Activated CD4-positive, CD25-positive, alpha-beta regulatory T cell treated with anti-CD3 and anti-CD28 coated beads, Interleukin-2, amount 50 U/mL, for 24 hours (primary cell): ENCODE measurements at places on chromosomes 4 and X.

DNA sequence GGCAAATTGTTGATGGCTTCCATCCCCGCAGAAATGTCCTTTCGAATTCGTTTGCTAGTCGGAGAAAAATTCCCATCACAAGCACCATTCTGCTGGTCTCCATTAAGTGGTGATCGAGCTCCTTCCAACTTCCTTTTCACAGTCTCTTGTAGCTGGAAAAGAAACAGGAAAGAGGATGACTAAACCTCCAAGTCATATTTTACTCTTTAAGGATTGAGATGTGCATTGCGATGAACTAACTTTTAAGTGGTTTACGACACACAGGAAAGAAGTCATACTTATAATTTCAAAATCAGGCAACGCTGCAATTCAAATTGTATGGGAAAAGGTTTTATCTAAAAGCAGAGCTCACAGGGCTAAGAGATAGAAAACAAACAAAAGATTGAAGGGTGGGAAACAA, 225.2 kb downstream of the MGST2 start:
- ATAC-seq: no peak

DNA sequence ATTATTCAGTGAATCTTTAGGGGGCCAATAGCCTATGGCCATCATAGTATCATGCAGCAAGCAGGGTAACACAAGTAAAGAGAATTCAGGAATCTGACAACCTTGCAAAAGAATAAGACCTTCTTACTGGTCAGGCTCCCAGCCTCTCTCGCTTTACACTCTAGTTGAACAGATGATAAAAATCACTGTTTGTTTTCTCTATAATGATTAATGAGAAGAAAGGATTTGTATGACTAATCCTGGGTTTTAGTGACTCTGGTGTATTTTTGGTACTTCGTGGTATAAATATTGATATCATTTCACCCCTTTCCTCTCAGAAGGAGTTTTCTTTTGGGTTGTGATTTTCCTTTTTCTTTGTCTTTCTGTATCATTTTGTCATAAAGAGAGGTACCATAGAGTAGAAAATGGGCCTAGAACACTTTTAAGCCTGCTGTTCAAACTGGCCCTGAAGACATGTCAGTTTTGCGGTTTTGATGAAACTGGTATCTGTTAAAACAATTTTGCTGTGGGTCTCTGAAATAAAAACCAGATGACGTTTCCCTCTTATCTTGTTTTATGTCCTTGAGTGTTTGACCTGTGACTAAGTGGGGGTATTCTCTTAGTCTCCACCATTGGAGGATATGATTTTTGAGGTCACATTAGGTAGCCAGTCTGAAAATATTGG, 294.9 kb upstream of the TBX22 start:
- ATAC-seq: no peak

GRCh38 chr4:139825523-139826014, 159.9 kb downstream of the MGST2 start:
- no peak for ATAC-seq

- no peak for ATAC-seq
Observed at GRCh38 chr4:86280246-86280645, 79.6 kb downstream of the MAPK10 start.

DNA sequence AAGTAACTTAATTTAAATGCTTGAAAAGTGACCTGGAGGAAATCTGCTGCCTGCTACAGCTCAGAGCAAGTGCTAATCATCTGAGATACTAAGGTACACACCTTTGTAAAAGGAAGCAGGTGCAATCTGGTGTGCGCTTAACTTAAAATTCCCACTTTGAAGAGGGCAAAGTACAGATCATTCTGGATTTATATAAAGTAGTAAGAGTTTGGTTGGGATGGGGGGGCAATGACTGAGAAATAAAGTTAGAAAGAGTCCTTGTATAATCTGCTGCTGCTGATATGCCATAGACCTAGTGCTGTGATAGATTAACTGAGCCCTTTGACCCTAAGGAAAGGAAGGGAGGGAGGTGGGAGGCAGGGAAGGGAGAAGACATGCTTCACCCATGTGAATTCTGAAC, 141.0 kb downstream of the MTNR1A start:
- ATAC-seq: no peak

GRCh38 chr4:140720387-140721304, 35.5 kb downstream of the TBC1D9 start:
- ATAC-seq: no peak

GRCh38 chr4:186902361-186902760, 178.7 kb upstream of the FAT1 start:
- no peak for ATAC-seq

GRCh38 chr4:157961229-157961990, 211.4 kb downstream of the GASK1B start:
- ATAC-seq: no peak

DNA sequence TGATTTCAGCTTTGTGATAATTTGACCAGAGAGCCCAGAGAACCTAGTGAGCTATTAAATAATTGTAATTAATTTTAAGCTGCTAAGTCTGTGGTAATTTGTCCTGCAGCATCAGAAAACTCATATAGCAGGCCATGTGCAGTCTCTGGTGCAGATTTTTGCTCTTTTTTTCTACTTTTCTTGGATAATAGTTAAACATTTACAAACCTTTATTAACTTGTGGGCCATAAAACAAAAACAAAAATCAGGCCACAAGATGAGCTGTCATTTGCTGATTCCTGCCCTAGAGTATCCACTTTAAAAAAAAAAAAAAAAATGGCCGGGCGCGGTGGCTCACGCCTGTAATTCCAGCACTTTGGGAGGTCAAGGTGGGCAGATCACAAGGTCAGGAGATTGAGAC, 99.8 kb downstream of the CLDN22 start:
- ATAC-seq: no peak

GRCh38 chrX:12412561-12412960, 274.3 kb downstream of the FRMPD4 start:
- no peak for ATAC-seq

GRCh38 chr4:42732776-42733175, 75.9 kb upstream of the ATP8A1 start:
- no peak for ATAC-seq

DNA sequence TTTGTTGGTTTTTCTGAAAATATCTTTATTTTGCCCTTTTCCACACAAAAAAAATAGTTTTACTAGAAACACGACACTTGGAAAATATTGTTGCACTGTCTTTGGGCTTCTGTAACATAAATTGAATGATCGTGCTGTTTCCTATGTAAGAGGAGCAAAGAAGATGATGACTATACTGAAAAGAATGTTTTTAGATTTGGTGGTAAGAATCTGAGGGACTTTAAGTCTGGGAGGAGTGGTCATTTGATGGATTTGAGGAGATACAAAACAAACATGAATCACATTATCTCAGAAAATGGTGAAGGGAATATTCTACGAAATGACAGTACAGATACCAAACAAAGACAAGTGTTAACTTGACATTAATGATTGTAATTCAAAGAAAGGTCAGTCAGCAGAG, 328.8 kb downstream of the ADAM29 start:
- ATAC-seq: no peak

DNA sequence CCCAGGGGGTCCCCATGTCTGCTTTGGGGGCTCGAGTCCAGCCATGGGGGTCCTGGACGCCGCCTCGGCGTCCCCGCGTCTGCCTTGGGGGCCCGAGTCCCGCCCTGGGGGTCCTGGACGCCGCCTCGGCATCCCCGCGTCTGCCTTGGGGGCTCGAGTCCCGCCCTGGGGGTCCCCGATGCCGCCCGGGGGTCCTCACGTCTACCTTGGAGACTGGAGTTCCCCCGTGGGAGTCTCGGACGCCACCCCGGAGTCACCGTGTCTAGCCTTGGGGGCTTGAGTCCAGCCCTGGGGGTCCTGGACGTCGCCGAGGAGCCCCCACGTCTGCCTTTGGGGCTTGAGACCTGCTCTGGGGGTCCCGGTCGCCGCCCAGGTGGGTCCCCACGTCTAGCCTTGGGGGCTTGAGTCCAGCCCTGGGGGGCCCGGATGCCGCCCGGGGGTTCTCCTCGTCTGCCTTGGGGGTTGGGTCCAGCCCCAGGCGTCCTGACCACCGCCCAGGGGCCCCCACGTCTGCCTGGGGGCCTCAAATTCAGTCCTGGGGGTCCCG, 1.1 kb upstream of the GTPBP6 start:
- ATAC-seq: no peak

DNA sequence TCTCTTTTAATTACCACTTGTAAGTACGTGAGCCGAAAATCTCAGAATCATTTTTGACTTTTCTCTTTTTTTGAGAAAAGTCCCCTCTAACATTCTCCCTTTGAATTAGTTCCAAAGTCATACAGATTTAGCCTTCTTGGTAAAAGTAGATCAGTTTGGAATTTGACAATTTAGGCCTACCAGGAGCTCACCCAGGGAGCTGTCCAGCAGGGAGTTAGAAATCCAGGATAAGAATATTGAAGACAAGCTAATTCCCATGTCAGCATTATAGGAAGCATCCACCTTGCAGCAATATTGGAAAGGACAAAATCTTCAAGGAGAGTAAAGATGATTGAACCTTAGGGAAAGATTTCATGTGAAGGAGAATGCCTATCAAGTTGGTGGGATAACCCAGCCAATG, 352.2 kb upstream of the CPEB2 start:
- ATAC-seq: no peak

DNA sequence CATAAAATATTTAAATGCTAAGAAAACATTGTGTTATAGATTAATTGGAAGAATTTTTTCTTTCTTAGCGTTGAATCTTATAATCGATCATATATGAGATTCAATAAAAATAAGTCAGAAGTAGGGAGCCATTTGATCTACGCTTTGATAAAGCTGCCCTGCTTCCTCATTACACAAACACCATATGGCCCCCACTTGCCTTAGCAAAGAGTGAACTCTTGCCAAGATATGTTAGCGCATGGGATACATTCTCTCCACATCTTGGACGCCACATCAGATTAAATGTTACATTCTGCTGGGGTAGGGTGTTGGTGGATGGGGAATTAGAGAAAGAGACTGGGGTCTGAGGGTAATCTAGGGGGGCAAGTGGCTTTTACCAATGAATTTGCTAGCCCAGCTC, 207.7 kb upstream of the MID1 start:
- no peak for ATAC-seq

DNA sequence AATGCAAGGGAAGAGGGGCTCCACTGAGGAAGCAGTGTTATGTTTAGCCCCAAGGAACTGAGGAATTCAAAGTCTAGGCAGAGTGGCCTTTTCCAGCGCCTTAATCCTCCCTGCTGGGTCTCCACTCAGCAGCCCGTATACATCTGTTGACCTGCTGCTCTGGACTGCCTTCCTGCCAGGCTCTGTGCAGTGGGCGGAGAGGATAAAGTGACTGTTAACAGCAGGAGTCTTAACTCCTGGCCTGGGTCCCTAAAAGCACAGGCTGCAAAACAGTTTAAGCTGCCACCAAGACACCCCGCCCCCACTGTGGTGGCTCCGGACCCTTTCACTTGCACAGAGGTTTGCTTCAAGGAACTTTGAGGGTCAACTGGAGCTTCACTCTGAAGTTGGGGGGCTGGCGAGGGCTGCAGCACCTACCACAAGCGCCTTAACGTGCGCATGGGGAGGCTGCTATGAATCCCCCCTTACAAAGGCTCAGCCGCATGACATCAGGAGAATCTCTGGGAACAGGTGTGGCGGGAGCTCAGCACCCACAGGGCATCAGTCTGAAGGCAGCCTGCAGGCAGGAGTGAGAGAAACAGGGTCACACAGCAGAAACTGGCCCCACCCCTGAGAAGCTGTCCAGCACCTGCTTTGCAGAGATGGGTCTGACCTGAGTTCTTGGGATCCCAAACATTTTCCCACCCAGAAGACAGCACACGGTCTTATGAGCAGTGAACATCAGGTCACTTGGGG, 358.2 kb upstream of the GATB start:
- ATAC-seq: no peak

- peak; percentile 80 for ATAC-seq
Observed at GRCh38 chrX:107716816-107717700, 58.5 kb downstream of the TSC22D3 start.

DNA sequence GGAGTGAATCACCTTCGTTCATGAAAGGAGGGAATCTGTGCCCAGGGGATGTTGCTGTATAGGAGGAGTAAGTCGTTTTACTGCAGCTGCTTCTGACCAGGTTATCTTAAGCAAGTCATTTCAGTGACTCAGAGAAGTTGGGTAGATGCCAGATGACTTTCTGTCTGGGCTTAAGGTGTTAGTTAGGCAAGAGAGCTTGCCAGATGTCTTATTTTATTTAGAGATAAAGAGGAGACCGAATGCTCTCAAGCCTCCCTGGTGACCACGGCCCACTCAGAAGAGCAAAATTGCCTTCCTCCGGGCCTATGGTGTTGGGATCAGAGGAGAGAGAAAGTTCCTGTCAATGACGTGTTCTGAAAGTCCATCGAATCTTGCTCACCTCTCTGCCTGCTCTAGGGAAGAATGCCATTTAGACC, 16.3 kb upstream of the ZNF827 start:
- ATAC-seq: no peak

GRCh38 chrX:150772150-150772970, 79.2 kb downstream of the MTMR1 start:
- ATAC-seq: peak; percentile 80

DNA sequence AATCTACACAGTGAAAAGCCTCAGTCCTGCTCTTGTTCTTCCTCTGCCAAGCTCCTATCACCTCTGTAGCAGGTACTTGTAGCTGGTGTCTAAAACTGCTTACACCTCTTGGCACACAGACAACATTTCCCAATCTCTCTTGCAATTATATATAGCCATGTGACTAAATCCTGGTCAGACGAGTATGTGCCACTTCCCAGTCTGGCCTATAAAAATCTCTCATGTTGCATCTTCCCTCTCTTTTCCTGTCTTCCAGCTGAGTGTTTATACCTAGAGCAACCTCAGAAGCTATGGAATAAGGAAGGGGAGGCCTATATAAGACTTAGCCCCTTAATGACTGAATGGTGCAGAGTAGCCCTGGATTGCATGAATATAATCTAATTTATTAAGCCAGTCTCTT, 105.8 kb downstream of the RNF150 start:
- ATAC-seq: no peak

DNA sequence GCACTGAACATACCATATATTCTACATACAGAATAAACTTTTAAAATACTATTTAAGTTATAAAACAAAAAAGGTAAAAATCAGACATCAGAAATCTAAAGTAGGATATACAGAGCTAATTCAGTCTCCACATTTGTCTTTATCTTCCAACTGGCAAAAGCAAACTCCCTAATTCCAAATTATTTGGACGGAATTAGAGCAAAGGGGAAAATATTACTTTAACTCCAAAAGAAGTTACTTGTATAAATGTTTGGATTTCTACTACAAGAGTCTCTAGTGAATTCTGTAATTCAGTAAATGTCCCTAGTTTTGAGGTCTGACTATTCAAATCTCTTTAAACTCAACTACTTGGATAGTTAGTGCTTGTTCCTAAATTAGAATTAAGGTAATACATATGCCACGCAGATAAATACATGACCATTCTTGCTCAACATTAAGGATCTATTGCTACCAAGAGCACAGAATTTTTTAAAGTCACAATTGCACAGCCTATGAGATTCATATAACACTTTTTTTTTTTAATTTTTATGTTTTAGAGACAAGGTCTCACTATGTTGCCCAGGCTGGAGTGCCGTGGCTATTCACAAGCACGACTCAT, 7.3 kb downstream of the ZNF280C start:
- no peak for ATAC-seq

GRCh38 chrX:30283456-30284200, 25.6 kb downstream of the NR0B1 start:
- no peak for ATAC-seq
